ENCODE measurements at places on chromosomes 2 and 18.

DNA sequence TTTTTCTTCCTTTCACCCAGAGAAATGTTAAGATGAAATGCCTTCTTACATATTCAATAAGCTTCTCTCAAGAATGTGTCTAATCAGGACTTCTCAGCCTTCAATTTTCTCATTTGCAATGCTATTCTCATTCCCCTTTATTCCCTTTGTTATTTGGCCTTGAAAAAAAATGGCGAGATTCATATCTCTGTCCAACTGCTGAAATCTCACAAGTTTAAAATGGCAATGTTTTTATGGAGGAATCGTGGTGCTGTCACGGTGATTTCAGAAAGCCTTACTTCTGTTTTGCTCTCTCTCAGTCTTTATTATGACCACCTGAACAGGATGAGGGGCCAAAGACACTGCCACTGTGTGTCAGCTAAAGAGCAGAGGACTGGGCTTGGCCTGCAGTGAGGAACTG lies 928.5 kb downstream of the DCC start:
- no peak for DNase-seq

DNA sequence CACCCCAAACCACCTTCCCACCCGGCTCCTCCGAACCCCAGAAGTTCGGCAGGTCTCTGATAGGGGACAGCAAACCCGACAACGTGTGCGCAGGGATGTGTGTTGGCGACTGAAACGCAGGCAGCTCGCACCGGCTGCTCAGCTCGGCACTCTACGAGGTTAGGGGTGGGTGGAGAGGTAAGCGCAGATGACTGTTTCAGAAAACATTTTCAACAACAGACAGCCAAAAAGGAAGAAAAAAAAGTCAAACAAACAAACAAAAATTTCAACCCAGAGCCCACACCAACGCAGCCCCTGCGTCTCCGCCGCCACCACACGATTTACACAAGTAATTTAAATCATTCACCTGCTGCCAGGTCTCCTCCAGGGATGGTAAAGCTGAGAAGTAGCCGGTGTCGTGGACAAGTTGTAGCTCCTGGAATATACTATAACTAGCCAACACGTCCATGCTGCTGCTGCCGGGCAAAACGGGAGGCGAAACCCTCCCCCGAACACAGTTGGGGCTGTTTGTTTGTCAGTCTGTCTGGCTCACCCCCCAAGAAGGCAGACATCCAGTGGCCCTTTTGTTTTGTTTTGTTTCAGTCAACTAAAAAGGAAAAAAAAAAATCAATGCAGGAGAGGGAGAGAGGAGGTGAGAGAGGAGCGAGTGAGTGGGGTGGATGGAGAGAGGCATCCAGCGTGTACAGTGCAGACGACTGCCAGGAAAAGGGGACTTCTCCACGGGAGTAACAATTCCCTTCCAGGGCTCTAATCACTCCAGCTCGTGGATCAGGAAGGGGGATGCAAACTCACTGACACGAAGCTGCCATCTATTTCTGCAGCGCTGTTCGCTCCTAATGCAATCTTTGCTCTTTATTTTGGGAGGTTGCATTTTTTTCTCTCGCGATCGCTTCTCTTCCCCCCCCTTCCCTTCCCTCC lies at the start of gene KLF7:
Gene KLF7, minus strand, starts transcription at position 828 of the 918 bp plus-strand sequence. Its CDS starts 380 bp downstream, at position 448.
- DNase-seq: peak; percentile 62

- DNase-seq: no peak
Measured at GRCh38 chr2:126429103-126429502, 226.9 kb upstream of the GYPC start.

DNA sequence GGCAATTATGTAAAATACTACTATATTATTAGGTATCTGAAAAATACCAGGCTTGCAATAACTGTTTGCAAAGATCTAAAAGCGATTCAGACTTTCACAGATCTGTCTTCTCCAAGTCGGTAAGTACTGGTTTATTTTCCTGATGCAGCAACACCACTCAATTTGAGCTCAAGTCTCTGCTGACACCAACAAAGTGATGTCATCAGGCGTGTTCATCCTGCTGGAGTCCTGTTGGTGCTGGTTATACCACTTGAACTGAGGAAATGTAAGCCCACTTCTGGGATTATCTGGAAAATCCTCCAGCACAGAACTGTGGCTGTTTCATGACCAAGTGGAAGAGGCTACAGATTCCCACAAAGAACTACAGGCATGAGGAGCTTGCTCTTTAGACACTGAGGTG lies 267.6 kb downstream of the BCL2 start:
- DNase-seq: no peak

DNA sequence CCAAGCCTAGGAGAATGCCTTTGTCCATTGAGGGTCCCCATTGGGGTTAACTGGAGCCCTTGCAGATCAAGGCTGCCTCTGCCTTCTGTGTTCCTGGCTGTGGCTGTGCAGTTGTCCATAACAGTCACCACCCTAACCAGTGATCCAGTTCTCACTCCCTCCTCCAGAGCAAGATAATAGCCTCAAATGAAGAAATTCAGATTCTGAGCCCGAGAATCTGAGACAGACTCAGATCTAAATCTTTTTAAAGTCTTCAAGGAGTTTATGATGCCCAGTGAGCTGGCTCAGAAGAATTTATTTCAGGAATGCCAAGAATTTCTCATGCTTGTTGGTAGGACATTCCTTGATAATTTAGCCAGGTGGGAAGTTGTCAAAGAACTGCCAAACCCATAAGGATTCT lies 44.3 kb upstream of the RAB6C start:
- DNase-seq: no peak

DNA sequence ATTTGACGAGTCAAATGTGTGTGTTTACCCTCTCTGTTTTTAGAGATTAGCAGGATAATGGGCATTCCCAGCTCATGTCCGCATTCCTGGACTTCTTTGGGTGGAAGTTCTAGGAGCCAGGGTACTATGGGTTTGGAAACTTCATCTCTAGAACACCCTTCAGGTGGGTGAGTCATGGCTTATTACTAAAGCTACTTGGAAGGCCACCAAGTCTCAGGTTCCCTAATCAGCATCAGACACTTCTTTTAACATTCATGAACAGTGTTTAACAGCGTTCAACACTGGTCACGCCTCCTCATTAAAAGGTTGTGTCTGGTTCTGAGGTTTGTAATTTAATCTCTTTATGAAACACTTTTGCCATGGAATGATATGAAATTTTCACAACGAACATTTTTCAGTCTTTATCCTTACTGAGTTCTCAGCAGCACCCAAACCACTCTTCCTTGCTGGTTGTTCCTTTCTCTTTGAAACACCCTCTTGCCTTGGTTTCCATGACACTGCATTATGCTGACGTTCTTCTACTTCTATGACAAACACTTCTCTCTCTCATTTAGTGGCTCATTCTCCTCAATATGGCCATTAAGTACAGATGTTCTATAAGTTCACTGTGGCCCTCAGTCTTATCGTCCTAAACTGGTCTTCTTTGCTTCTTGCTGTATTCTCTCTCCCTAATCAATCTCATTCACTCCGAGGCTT lies 49.3 kb downstream of the MMADHC start:
- no peak for DNase-seq

DNA sequence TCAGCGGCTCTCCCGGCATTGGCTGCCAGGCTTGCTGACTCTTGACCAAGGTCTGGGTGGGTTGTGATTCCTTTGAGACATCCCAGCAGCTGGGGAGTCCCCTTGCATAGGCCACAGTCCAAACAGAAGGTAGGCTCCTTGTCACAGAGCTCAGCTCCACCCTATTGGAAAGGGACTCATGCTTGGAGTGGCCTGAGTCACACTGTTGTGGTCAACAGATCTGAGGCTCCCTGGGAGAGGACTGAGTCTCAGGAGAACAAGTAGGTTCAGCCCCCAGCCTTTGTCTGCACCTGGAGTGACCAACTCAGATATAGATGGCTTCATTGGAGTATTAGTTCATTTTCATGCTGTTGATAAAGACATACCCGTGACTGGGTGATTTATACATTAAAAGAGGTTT lies 32.1 kb upstream of the SH3BP4 start:
- DNase-seq: no peak

- DNase-seq: no peak
Measured at GRCh38 chr18:69787825-69788547, 159.7 kb downstream of the CD226 start.

DNA sequence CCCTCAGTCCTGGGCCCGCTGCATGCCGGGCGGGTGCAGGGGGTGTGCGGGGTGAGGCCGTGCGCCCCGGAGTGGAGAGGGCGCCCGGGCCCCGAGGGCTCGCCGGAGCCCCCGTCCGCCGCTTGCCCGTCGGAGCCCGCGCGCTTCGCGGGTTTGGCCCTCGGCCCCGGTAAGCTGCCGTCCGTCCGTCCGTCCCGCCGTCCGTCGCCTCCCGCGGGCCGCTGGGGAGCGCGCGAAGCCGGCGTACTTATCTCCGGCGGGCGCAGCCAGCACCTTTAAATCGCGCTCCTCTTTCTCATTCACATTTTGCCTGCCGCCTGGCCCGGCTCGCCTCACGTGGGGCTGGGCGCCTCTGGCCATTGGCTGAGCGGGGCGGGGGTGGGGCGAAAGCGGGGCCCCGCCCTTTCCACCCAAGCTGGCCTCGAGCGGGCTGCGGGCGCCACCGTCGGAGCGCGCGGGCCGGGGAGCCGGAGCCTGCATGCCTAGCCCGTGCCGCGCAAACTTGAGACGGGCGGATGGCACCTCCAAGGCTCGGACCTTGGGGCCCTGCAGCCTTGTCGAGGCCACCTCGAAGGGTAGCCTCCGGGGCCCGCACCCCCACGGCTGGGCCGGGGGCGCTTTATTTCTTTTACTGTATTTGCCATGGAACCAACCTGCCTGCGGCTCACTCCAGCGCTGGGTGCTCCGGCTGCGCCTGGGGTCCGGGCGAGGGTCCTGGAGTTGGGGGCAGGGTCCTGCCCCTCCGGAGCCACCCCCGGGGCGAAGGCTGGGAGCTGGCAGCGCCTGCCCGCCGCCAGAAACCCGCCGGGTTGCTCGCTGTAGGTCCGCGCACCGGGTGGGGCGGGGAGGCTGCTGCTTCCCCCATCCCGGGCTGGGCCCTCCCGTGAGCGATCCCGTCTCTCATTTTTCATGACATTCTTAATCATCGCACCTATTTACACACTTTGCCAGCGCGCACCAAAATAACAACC lies at the start of gene GBX2:
Gene GBX2, minus strand, starts transcription at position 277 of the 971 bp plus-strand sequence. CDS start 415 bp downstream, outside the sequence.
- no peak for DNase-seq

- no peak for DNase-seq
Measured at GRCh38 chr2:11807156-11808015, 61.0 kb downstream of the LPIN1 start.

GRCh38 chr18:22687892-22688680 lies 245.0 kb upstream of the RBBP8 start:
- DNase-seq: no peak

DNA sequence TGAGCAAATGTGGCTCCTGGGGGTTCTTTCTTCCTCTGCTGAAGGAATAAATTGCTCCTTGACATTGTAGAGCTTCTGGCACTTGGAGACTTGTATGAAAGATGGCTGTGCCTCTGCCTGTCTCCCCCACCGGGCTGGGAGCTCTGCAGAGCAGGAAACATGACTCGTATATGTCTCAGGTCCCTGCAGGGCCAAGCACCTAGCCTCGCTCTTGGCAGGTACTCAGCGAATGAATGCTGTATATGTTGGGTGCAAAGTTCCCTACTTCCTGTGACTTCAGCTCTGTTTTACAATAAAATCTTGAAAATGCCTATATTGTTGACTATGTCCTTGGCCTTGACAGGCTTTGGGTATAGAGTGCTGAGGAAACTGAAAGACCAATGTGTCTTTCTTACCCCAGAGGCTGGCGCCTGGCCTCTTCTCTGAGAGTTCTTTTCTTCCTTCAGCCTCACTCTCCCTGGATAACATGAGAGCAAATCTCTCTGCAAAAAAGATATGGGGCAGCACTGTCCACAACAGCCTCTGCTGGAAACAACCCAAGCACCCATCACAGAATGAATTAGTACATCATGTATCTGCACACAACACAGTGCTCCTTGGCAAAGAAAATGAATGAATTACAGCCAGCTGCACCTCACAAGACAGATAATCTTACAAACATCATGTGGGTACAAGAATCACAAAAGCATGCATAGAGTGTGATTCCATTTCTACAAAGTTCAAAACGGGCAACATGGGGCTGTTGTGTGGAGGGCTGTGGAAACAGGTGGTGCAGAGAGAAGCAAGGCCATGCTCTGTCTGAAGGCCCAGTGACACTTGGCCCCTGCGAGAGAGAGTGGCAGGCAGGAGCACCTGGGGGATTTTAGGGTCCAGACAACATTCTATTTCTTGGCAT lies 6.6 kb downstream of the IL1RN start:
- DNase-seq: no peak

GRCh38 chr2:44135771-44136170 lies 32.9 kb upstream of the PPM1B start:
- DNase-seq: no peak

GRCh38 chr2:231634951-231635875 lies 42.5 kb downstream of the TEX44 start:
- no peak for DNase-seq

DNA sequence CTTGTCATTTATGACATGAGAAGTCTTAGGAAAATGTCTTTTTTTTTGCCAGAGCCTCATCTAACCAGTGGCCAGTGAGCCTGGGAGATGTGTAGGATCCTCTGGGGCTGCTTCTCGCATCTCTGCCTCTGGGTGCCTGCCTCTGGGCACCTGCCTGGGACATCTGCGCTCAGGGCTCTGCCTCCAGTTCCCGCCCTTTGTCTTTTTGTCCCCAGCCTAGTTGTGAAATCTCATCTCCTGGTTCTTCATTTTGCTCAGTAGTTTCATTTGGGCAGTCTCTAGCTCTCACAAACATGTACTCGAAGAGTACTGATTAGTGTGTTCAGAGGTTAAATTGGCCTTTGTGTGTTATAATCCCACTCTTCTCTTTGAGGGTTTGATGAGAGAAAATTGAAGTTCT lies 92.0 kb downstream of the LTBP1 start:
- no peak for DNase-seq

DNA sequence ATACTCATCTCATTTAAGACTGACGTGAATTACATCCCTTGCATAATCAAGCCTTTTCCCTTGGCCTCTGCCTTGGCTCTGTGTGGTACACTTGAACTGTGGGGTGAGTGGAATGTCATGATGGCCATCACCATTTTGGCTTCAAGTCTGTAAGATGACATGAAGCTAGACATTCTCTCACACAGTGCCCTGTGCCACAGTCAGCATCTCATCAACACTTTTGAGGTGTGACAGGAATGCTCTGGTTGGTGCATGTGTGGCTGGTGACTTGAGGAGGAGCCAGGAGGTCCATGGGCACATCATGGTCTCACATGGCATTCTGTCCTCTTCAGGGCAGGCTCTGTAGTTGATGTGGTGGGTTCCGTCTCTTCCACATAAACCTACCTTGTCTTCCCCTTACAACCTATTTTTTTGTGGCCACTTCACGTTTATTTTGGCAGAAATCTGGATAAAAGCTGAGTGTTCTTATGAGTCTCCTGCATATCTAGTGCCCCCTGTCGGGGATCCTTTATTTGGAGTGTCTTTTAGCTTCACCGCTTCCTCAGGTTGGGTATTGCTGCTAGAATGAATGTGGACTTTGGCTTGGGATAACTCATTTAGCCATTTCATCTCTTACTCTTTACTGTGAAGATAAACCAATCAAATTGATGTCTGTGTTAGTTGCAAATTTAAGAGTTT lies 28.1 kb downstream of the MAP4K4 start:
- DNase-seq: no peak

All from stimulated activated naive CD4-positive, alpha-beta T cell (primary cell).